Colonic mucosa (tissue), 4 donors: ENCODE measurements at places on chromosomes 2 and 18. TPM values are rescaled to one million over a fixed set of nuclear protein-coding genes. Genes with fewer than 3 reads are reported as not detected.
A peak's percentile ranks its signal among the peaks of the same experiment; 100 is the strongest.

The SLC5A7 gene
- not detected for total RNA-seq

GRCh38 chr18:23936381-23936958, 78.1 kb upstream of the TTC39C start:
- DNase-seq, result no peak

DNA sequence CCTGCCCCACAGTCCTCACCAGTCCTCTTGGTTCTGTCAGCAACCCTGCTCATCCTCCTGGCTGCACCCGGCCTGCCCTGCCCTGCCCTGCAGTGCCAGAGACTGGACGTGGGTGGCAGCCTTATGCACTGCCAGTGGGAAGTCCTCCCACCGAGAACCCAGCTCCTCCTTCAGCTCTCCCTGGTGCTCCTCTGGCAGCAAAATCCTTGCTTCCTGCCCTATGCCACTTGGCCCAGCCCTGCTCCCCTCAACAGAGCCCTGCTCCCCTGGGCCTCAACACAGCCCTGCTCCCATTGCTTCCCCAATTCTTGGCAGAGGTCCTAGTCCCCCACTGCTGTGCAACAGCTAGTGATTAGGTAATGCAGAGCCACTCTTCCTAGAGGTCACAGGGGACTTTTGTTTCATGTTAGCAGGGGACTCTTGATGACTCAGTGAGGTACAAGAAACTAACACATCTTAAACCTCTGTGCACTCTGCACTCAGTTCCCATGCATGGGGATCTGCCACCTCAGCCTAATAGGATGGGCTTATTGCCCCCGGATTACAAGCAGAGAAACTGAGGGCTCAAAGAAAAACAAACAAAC, 58.0 kb upstream of the EDAR start:
- no peak for DNase-seq

The CPLX4 gene
- not detected for total RNA-seq

The CDKL4 gene
- not detected for total RNA-seq

The CERS6 gene
- 56.7 TPM for total RNA-seq

DNA sequence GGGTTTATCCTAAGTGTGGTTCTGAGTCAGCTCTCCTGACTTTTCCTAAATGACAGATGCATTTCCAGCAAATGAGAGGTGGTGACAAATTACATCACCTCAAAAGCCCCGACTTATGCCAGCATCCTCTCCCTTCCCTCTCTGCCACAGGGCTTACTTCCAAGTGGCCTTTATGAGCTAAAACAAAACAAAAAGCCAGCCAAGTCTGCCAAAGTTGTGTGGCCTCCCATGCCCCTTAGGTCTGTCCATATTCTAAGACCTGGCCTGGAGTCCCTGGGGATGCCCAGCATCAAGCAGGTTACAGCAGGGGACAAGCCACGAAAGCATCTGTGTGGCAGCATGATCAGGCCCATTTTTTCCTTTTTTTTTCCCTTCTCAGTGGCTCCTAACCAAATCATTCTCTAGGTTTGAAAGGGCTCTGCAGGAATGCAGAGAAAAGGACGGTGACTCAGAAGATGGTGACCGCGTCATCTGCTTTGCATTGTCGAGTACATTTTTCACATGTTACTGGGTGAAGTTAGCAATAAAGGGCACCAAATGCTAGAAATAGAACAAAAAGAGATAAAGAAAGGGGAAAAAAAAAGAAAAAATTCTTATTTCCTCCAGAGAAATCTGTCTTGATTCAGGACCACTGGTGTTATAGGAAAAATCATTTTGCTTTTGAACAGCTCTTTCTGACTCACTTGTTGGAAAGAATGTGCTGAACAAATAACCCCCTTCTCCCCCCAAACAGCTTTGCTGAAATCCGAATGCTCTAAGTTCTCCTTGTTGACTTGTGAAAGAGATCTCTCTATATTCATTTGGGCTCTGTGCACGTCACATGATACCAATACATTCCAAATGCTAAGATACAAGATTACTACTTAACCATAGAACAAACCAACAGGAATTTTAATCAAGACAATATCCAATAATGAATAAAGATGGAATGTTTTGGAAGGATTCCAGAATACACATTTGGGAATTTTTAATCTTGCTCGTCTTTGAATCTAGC, 178.7 kb downstream of the EN1 start:
- DNase-seq, result no peak

DNA sequence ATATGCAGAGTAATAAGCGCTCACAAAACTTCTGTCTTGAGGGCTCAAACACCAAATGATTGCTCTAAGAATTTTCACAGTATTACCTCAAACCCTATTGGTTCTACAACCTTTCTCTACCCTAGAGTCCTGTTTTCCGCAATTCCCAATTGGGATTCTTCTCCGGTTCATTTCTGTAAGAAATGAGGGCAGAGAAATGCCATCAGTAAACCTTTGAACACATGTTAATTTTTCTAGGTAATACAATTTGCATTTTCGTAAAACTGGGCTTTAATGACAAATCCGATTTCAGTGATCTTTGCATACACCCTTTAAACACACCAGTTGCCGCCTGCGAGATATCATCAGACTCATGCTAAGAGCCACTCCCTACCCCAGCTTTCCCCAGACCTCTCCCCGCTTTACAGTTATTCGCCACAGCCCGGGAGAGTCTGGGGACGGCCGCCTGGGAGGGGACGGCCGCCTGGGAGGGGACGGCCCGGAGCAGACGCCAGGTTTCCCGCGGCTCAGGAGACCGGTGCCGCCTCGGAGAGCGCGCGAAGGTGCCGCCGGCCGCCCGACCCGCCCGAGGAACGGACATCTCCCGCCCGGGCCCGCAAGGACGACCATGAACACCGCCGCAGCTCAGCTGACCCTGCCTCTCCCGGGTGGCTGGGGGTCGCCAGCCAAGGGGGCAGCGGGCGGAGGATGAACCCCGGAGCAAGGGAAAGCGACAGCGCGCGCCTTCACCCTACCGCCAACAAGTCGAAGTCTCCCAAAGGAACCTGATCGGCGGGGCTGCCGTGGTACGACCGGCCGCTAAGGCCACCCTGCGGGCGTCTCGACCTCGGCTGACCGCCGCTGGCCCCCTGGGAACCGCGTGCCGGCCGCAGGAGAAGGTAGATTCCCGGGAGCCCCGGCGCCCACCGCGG, 463 bp downstream of the SMC6 start:
- DNase-seq, result peak; percentile 57

The CYB5A gene
- 107 TPM for total RNA-seq

The CTLA4 gene
- total RNA-seq, result 0.84 TPM

The PELI1 gene
- total RNA-seq, result 57.6 TPM

The CPO gene
- not detected for total RNA-seq

GRCh38 chr2:120735746-120736170, at the start of gene GLI2:
Gene GLI2 (plus strand): TSS chr2:120735868. CDS start chr2:120797321, 61,453 bp downstream.
- peak; percentile 71 for DNase-seq

DNA sequence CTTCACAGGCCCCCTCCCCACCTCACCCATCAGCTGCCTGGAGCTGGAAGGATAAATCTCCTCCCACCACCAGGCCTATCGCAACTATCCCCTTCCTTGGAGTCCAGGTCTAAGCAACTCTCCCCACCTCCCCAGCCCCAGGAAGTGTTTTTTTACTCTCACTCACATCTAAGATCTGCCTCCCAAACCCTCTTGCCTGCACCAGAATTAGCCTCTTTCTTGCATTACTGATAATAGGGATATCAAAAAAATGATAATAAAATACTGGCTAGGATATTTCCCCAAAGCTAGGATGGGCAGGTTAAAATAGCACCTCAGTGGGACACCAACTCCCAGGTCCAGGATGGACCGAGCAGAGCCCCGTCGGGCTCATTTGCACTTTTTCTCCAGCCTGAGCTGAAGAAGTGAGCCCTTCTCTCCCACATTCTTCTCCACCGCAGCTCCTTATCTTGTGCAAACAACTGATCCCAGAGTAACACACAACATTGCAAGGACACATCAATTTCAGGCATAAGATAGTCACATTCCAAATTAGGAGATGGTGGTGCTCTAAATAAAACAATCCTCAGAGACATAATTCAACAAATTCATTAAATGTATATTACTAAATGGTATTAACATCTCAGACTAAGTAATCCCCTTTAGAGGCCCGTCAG, 17.7 kb upstream of the CIB4 start:
- no peak for DNase-seq

The ANKRD23 gene
- total RNA-seq, result 4.1 TPM

The FTCDNL1 gene
- total RNA-seq, result 1.8 TPM

DNA sequence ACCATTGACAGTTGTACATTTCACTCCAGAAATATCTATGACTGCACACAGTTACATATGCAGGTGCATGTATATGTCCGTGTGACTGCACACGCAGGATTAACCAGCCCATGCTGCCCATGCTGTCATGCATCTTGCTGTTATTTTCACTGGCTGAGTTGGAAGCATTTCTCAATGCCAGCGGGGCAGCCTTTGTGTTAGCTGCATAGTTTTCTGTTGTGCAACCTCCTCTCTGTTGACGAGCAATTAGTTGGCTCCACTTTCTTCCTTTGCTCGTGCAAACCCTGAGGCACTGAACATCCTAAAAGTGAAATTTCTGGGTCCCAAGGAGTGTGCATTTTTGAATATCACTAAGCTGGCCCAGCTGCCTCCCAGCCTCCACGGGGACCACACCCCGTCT, 133.4 kb upstream of the GLI2 start:
- no peak for DNase-seq

- DNase-seq, result no peak
These were observed 67.8 kb downstream of the PSMG2 start for GRCh38 chr18:12770469-12771219.

The ERBB4 gene
- total RNA-seq, result 0.07 TPM

- no peak for DNase-seq
These were observed 175.6 kb downstream of the SUCLG1 start for GRCh38 chr2:84283506-84283905.

GRCh38 chr2:228700638-228701037, 519.2 kb upstream of the SPHKAP start:
- DNase-seq, result no peak

DNA sequence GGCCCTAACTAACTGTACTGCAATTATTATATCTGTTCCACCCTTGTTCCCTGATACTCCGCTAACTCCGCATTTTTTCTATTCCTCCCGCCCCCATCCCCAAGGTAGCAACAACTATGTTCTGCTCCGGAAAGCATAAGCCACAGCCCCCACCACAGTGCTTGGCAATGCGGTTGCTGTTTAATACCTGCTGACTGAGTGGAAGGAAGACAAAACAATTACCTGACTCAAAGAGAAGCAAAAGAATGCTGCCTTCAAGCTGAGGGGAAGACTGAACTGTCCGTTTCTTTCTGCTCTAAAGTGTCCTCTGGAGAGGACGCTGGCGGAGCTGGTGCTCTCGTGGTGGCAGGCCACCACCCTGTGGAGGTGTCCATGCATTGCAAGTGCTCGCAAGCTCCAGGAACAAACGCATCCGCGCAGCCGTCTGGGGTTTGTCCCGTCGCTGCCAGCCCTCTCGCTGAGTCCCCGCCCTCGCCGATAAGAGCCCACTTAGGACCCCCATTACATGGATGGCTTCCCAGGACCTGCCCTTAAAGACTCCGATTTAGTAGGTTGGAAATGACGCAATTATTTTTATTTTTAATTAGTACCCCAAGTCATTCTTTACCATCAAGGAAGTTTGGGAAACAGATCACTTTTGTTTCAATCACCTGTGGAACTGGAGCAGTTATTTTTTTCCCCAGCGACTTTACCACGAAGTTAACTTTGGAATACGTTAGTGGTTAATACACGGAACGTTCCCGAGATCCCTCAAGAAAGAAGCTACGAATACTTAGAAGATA, 1.6 kb upstream of the MYL12A start:
- DNase-seq, result peak; percentile 90
